ENCODE measurements at places on chromosomes 5 and 9.

DNA sequence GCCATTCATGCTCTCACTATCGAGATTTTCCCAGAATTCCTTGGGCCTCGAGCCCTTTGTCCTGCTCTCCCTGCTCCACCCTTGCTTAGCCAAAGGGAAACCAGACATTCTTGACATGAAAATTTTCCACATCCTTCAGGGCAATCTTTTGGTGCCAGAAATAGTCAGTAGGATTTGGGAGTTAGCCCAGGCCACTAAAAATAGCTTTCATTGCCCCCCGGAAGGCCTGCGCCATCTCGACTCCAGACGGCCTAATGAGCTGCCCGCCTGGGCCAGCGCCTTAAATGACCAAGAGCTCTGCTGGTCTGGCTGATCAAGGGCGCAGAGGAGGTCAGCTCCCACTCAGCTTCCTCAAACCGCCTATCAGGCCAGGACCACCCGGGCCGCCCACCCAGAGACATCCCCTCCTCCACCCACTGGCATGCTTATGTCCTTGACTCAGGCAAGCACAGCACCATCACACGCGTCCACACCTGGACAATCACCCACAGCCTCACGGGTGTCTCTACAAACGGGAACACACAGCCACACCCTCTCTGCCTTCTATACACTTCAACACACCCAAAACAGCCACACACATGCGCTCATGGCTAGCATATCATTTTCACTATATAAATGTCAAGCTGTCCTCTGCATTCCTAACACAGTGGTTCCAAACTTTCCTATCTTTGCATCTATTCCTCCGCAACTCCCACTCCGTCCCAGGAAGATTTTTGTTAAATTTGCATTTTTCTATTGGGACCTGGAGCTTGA is 20.9 kb downstream of the DUSP1 start:
- no peaks in the 10 kb centered on the region for H3K36me3 ChIP-seq
- H3K4me1 ChIP-seq, result no peaks in the 10 kb centered on the region
- DNase-seq, result no peak
- no peak overlapping the region for H3K4me3 ChIP-seq

- H3K27ac ChIP-seq, result no peak overlapping the region
- DNase-seq, result no peak
- H3K4me1 ChIP-seq, result peaks cover 12% of the 10 kb centered on the region
Measured at GRCh38 chr9:113227436-113227835, 6.1 kb downstream of the SLC31A1 start.

- no peaks in the 10 kb centered on the region for H3K36me3 ChIP-seq
- H3K27me3 ChIP-seq, result no peaks in the 10 kb centered on the region
- H3K4me3 ChIP-seq, result no peak overlapping the region
- peak overlapping the region; percentile 91 for H3K27ac ChIP-seq
- DNase-seq, result peak; percentile 98
Measured at GRCh38 chr5:167945542-167946384, 345.7 kb upstream of the WWC1 start.

- H3K4me1 ChIP-seq, result peaks cover 4% of the 10 kb centered on the region
- no peak overlapping the region for H3K27ac ChIP-seq
- H3K27me3 ChIP-seq, result no peaks in the 10 kb centered on the region
Measured at GRCh38 chr5:66897356-66897755, 299.2 kb downstream of the CD180 start.

DNA sequence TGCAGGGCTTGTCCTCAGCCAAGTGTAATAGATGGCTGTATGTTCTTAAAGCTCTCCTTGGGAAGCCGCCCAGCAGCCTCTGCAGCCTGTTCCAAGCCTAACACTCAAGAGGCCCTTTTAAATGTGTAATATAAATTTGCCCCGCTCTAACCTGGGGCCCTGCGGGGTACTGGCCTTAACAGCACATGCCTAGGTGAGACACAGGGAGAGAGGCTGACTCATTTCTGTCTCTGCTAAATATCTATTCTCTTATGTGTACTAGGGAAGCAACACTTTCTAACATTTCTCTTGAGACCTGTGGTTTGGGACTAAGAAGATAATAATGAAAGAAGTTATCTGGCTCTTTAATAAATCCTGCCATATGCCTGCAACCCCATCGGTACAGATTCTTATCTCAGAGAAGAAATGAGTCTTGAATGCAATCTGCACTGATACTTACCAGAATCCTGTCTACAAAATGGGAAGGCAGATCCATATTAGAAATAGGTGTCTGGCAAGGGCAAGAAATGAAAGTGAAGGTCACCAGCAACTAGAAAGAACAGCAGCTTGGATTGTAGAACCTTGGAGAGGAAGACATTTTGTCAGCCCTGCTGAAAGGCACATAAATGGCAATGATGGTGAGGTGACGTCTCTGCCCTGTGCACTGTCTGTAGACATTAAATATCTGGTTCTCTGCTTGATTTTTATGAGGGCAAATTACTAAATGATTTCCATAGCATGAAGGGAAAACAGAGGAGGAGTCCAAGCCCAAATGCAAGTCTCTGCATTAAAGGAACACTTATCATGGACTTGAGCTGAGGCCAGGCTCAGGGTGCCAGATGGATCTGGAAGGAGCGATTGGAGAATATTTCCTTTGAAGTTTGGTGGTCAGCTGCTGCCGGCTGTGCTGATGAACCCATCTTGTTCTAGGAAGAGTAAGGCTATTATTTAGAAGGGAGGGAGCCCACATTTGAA is 14.5 kb upstream of the TGFBI start:
- no peak for DNase-seq
- H3K36me3 ChIP-seq, result no peaks in the 10 kb centered on the region
- peak overlapping the region; percentile 54 for H3K27ac ChIP-seq
- no peaks in the 10 kb centered on the region for H3K27me3 ChIP-seq
- no peak overlapping the region for H3K4me3 ChIP-seq

- DNase-seq, result no peak
- H3K4me1 ChIP-seq, result no peaks in the 10 kb centered on the region
- H3K27ac ChIP-seq, result no peak overlapping the region
- H3K4me3 ChIP-seq, result no peak overlapping the region
Measured at GRCh38 chr9:113266174-113266573, 9.2 kb downstream of the CDC26 start.

DNA sequence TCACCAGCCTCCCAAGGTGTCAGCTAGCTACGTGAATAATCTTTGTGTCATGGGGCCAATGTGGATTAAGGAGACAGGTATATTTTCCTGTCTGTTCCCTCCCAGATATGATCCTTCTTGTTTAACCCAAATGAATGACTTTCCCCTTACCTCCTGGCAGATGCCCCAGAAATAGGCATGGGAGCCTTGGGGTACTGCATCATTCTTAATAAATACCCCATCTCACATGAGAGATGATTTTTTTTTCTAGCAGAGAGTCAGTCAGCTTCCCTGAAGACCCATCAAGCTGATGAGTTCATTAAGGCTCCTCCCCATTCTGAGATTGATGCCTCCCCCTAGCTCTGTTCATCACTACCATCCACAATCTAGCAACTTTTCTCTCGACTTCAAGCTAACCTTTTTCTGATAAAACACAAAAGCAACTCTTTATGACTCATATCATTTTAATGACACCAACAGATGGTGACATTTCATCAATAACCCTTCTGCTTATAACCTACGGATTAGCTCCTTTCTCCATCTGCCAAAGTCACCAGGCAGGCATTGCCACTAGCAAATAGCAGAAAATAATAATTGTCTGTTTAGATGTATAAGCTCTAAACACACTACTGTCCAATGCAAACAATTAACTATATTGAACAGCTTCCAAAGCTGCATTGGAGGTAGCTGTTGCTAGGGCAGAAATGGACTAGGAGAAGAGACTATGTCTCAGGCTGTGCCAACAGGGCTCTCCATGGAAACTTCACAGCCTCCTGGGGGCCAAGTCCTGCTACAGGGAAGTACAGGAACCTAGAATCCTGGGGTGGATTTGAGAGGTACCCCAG is 143.7 kb downstream of the ACER2 start:
- H3K4me3 ChIP-seq, result no peak overlapping the region
- no peak overlapping the region for H3K27ac ChIP-seq
- no peaks in the 10 kb centered on the region for H3K36me3 ChIP-seq
- no peaks in the 10 kb centered on the region for H3K27me3 ChIP-seq
- DNase-seq, result no peak

GRCh38 chr5:149793256-149793550 is 63.1 kb downstream of the PPARGC1B start:
- peaks cover 2% of the 10 kb centered on the region for H3K4me1 ChIP-seq
- H3K4me3 ChIP-seq, result no peak overlapping the region
- no peak overlapping the region for H3K27ac ChIP-seq
- no peak for DNase-seq
- peaks cover 31% of the 10 kb centered on the region for H3K27me3 ChIP-seq
- no peaks in the 10 kb centered on the region for H3K36me3 ChIP-seq

DNA sequence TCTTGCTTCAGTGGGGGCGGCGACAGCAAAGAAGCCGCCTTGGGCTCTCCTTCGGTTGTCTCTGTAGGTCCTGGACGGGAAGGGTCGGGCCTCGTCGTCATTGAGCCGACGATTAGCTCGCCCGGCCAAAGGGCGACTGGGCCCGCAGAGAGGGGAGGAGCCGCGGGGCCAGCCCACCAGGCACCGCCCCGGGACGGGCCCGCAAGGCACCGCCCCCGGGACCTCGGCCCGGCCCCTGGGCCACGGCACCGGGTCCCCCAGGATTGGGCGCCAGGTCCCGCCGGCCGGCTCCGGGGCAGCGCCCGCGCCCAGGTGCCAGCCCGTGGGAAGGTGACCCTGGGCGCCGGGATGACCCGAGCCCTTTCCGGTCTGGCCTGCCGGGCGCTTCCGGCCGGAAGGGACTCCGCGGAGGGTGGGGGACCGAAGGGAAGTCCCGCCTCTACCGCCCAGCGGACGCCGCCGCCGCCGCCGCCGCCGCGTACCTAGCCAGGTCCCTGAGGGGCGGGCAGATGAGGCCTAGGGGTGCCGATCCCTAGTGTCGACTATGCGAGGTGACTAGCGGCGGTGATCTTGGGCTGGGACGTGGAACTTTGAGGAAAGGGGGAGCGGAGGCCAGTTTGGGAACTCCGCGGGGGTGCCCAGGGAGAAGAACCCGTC is at the start of the genes GBA2 and RGP1:
Gene GBA2, minus strand, starts transcription at position 371 of the 657 bp plus-strand sequence. CDS start 524 bp downstream, outside the sequence.
Gene RGP1, plus strand, starts transcription at position 430 of the 657 bp plus-strand sequence. CDS start 469 bp downstream, outside the sequence.
- H3K36me3 ChIP-seq, result peaks cover 39% of the 10 kb centered on the region
- peak; percentile 43 for DNase-seq
- no peaks in the 10 kb centered on the region for H3K27me3 ChIP-seq
- peak within 1 kb of the TSS; percentile 94 for H3K27ac ChIP-seq
- peak within 1 kb of the TSS; percentile 98 for H3K4me3 ChIP-seq

- peaks cover 4% of the 10 kb centered on the region for H3K27me3 ChIP-seq
- DNase-seq, result no peak
- H3K4me1 ChIP-seq, result peaks cover 8% of the 10 kb centered on the region
- H3K4me3 ChIP-seq, result no peak overlapping the region
- no peak overlapping the region for H3K27ac ChIP-seq
Measured at GRCh38 chr9:98173181-98173580, 19.3 kb downstream of the CORO2A start.

DNA sequence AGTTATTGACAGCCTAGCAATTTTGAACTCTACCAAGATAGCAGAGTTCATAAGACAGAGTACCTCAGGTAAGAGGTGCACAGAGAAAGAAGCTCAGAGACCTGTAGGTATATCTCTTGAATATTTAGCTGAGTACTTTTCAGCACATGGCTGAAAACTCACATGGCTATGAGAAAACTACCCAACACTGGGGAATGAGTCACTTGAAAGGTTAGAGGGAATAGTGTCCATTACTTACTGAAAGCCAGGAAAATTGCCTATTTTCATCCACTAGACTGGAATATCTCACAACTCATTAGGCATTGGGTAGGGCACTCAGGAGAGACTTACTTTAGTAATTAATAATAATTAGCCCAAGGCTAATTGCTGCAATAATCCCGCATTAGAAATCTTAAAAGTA is 8.3 kb downstream of the TSLP start:
- no peak overlapping the region for H3K27ac ChIP-seq
- peaks cover 5% of the 10 kb centered on the region for H3K4me1 ChIP-seq
- peak; percentile 57 for DNase-seq
- H3K36me3 ChIP-seq, result no peaks in the 10 kb centered on the region

GRCh38 chr9:92761686-92762085 is 2.9 kb downstream of the BICD2 start:
- DNase-seq, result no peak

DNA sequence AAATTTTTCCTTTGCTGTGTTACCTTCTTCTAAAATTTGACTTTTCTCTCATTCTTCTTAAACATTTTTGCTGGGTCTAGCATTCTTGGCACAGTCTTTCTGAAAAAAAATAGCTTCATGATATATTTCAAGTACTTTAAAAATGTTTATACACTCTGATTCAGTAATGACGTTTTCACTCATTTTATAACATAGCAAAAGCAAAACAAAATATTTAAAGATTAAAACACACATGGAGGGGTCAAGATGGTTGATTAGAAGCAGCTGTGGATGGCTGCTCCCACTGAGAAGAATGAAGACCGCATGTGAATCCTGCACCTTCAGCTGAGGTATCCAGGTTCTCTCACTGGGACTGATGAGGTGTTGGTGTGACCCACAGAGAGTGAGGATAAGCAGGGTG is 188.2 kb downstream of the SGCD start:
- H3K4me1 ChIP-seq, result peaks cover 15% of the 10 kb centered on the region
- peaks cover 5% of the 10 kb centered on the region for H3K36me3 ChIP-seq
- no peak overlapping the region for H3K4me3 ChIP-seq

GRCh38 chr9:6552033-6552432 is 93.5 kb downstream of the GLDC start:
- H3K27me3 ChIP-seq, result no peaks in the 10 kb centered on the region
- no peaks in the 10 kb centered on the region for H3K36me3 ChIP-seq
- DNase-seq, result peak; percentile 83
- no peak overlapping the region for H3K4me3 ChIP-seq
- H3K4me1 ChIP-seq, result peaks cover 9% of the 10 kb centered on the region

GRCh38 chr9:4667681-4668080 is 1.4 kb upstream of the SPATA6L start:
- no peak overlapping the region for H3K27ac ChIP-seq
- H3K36me3 ChIP-seq, result no peaks in the 10 kb centered on the region
- no peaks in the 10 kb centered on the region for H3K27me3 ChIP-seq
- H3K4me1 ChIP-seq, result peaks cover 7% of the 10 kb centered on the region
- H3K4me3 ChIP-seq, result no peak overlapping the region

GRCh38 chr5:72234265-72234700 is 85.8 kb downstream of the MRPS27 start:
- peaks cover 4% of the 10 kb centered on the region for H3K4me1 ChIP-seq
- H3K36me3 ChIP-seq, result peaks cover 4% of the 10 kb centered on the region
- peak; percentile 73 for DNase-seq
- no peak overlapping the region for H3K4me3 ChIP-seq
- H3K27ac ChIP-seq, result no peak overlapping the region
- no peaks in the 10 kb centered on the region for H3K27me3 ChIP-seq

DNA sequence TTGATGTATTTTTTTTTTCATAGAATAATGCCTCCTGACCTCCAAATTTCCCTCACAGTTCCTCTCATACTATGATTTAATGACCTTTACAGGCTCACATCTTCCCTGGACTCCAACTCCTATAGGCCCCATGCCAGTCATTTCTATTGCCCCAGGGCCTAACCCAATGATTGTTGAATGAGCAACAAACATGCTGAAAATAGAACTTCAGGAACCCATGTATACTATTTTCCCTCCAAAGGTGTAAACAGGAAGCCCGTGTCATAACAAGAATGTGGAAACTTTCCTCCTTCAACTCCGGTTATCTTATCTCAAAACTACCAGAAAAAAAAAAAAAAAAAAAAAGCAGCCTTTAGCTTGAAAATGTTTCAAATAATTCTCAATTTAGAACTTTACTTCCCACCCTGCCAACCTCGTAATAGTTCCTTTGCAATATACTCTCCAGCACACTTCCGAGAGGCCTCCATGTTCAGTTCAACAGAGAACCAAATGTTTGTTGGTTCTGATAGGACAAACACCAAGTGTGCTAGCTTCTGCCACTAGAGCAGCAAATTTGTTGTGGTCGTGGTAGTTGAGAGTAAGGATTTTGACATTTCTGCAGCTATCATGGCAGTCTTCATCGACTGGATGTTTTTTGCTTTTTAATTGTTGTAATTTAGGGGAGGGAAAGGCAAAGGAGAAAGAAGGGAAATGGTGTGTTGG is 25.8 kb downstream of the TRPM6 start:
- no peaks in the 10 kb centered on the region for H3K27me3 ChIP-seq
- H3K36me3 ChIP-seq, result no peaks in the 10 kb centered on the region
- H3K27ac ChIP-seq, result no peak overlapping the region
- H3K4me1 ChIP-seq, result no peaks in the 10 kb centered on the region
